ENCODE measurements at places on chromosomes 11 and 22.

DNA sequence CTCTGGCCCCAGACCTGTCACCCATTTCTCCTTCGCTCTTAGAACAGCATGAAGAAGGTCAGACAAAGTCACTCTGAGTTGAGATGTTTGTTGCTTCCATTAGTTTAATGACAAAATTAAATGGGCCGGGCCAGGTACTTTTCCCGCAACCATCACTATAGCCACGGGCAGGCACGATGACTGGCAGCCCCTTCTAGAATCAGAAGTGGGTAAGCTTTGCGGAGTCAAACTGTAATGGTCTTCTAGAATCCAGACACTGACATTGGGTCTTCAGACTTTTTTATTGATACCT is 2.3 kb upstream of the ACR start:
- no peak for DNase-seq

GRCh38 chr22:16847271-16847670 is 22.1 kb upstream of the XKR3 start:
- no peak for DNase-seq

GRCh38 chr11:79117488-79117887 is 323.3 kb downstream of the TENM4 start:
- DNase-seq, result no peak

DNA sequence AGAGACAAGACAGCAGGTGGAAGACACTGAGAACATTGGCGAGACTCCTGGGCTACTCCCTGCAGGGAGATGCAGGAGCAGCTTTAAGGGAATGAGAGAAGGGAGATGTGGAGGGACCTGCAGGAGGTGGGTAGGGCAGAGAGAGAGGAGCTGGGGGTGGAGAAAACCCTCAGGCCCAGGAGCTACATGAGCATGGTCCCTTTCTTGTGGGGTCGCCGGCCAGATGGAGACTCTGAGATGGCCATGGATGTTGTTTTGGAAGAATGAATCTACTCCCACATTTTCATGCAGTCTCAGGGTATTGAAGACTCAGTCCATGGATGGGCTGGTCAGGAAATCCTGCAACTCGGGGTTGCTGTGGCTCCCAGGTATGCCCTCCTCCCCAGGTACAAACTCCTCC is 1381.9 kb downstream of the TBC1D22A start:
- DNase-seq, result no peak

- no peak for DNase-seq
Measured at GRCh38 chr11:102464859-102465500, 12.4 kb upstream of the TMEM123 start.

DNA sequence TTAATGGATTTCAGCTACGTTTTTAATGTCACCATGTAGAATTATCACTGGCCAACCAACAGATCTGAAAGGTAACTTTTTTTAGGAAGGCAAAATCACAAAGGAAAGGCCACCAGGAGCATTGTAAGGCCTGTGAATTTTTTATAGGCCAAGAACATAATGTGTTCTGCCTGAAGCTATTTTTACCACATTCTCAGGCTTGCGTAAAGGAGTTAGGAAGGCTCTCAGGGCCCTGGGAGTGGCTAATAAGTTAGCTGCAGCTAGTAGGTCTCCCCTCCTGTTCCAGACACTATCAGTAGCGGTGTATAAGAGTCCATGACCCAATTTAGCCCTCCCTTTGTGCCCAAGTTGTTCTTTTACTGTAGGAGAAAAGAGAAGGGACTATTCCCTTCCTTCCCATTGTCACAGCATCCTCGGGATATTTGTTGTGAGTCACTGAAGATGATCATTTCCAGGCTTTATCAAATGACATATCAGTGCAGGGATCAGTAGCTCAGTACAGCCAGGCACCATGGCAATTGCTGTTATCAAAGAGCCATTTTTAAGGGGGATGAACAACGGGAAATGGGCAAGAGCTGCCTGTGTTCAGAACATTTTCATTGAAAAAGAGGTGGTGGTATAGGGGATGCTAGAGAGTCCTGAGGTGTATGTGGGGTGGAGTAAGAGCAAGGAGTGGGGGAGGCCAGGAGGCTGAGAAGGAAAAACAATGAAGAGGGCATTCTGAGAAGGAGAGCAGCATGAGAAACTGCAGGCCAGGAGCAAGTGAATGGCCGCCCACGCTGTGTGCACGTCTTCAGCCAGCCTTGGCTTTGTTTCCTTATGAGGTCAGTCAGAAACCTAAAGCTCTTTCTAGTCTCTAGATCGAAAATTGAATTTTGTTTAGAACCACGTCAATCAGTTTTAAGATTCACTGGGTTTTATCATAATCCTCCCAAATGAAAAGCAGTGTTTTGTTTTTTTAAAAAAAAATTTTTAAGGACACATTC is 940.3 kb downstream of the NTM start:
- no peak for DNase-seq

DNA sequence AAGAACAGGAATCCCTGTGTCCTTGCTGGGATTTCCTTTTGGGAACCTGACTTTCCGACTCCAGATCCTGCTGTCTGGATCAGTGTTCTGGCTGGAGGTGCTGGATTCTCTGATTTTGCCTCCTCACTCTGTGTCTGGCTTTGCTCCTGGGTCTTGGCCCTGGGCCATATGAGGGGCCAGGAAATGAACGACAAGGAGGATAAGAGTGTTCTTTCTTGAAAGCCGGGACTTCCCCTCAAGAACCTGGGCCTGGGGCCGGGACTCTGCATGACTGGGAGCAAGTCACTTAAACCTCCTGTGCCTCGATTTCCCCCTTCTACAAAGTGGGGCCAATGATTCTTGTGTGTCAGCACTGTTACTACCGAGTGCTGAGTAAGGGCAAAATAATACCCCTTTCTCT is 2.9 kb upstream of the MYO7A start:
- no peak for DNase-seq

- DNase-seq, result no peak
Measured at GRCh38 chr11:57758174-57758573, 3.4 kb upstream of the CTNND1 start.

GRCh38 chr11:120228794-120229384 is 11.1 kb upstream of the POU2F3 start:
- no peak for DNase-seq

- DNase-seq, result no peak
Measured at GRCh38 chr22:38954414-38955043, 2.9 kb upstream of the APOBEC3A start.

DNA sequence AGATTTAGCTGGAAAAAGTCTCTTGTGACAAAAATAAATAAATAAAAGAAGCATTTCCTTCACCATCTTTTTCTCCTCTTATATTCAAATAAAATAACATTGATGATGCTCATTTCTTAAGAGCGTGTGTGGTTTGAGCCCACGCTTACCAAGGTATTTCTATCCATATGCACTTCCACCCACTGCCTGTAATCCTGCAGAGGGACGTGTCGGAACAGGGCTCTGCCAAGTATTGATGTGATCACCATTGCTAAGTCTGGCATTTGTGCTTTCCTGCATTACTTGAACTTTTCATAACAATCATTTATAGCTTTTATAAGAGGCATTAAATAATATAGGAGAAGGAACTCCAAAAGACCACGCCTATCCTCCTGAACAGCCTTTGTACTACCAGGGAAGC is 107.6 kb downstream of the SHANK2 start:
- DNase-seq, result no peak

GRCh38 chr11:5071799-5072198 is 2.4 kb downstream of the OR52E1 start:
- no peak for DNase-seq

DNA sequence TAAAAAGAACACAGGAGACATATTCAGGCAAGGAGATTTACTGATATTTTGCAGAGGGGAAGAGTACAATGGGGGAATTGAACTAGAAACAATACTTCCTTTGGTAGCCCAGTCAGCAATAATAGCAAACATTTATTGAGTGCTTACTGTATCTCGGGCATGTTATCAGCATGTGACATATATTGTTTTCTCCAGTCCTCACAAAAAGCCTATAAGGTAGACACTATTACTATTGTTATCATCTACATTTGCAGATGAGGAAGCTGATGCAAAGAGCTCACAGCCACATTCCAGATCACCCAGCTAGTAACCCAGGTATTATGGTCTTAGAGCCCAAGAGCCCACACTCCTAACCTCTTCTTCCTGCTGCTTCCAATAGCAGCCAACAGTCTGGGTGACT is 27.9 kb downstream of the NAV2 start:
- DNase-seq, result no peak

- DNase-seq, result no peak
Measured at GRCh38 chr11:24134879-24135589, 361.8 kb upstream of the LUZP2 start.

DNA sequence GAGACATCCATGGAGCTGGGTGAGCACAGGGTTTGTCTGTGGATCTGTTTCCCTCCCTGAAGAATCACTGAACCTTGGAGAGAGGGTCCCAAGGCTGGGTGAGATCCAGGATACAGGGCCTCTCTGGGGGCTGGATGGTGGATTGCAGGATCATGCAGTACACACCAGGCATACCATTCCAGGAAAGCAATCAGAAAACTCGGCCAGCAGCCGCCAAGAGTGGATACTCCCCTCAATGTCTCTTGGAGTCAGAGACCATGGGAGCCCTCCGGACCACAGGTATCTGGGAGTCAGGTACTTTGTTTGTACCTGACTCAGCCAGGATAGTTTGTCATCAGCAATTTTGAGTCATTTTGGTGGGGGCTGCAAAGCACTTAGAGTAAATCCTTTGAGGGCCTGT is 14.6 kb upstream of the SYT13 start:
- DNase-seq, result no peak

DNA sequence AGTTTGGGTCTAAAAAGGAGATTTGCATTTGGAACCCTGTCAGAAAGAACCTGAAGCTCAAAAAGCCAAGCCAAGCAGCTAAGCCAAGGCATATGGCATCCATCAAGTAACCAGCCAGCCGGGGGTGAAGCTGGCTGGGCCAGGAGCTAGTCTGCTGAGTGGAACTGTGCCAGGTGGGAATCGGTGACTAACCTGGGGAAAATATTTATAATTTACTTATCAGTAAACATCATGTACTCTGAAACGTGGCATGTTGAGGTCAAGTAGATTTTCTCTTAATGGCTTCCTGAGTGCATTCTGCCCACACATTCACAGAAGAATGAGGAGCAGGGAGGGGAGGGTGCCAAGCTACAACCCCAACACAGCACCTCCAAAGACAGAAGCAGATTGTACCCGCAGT is 70.5 kb upstream of the SESN3 start:
- DNase-seq, result no peak

- DNase-seq, result no peak
Measured at GRCh38 chr11:126083829-126084607, 21.4 kb upstream of the CDON start.

DNA sequence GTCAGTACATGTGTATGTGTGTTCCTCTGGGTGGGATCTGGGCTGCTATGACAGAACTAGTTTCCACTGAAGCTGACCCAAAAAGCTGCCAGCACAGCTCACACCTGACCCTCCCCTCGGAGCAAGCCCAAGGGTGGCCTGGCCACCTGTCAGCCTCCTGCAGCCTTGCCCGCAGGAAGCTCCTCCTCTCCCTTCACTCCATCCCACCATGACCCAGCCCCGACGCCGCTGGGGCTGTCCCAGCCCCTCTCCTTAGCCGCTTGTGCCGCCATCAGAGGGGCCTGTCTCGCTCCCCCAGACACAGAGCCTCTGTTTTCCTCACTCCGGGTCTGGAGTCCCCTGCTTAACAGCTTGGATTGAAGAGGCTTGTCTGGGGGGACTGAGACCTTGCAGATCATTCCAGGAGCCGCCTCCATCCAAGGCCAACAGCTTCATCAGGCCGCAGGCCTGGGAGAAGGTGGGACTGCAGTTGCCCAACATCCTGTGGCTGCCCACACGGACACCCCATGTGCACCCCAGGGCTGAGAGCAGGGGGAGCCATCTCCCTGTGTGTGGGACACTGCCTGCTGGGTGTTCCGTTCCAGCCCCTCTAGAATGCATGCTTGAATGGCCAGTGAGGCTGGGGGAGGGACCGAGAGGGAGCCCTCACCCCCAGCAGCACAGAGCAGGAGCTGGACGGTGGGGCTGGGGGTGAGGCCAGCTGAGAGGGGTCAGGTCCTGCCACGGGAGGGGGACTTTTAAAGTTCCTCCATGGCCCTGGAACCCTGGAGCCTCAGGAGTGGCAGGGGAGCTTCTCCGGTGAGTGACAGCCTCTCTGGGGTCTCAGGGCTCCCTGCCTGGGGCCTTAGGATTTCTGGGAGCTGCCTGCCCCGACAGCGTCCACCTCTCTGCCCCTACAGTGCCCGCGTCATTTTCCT is 696 bp downstream of the MRGPRF start:
- DNase-seq, result no peak

DNA sequence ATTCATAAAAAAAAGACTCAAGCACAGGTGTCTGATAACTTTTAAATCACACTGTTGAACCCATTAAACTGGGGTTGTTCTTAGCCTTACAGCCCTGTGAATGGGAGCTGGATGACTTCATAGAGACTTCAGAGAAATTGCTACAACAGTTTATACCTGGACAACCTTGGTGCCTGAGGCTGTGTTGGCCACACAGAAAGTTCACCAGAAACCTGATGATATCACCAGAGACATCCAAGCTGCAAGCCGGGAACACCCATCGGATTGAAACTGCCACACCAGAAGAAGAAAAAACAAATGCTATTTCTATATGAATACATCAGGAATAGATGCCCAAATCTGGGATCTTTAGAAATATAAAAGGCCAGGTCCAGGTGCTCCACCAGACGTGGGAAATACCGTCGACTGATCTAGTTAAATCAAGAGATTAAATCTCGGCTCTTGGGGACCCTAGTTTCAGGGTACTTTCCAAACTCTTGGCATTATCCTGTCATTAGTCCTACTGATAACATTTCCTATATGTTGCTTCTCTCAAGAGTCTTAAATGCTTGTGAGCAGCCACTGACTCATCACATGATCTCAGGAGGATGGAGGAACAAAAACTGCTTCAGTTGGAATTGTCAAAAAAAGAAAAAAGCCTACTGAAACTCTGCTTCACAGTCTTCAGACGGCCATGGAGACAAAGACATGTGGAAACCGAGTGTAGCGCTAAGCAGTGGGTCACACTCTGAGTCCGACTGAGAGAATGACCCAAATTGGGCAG is 28.6 kb upstream of the APOL5 start:
- no peak for DNase-seq

DNA sequence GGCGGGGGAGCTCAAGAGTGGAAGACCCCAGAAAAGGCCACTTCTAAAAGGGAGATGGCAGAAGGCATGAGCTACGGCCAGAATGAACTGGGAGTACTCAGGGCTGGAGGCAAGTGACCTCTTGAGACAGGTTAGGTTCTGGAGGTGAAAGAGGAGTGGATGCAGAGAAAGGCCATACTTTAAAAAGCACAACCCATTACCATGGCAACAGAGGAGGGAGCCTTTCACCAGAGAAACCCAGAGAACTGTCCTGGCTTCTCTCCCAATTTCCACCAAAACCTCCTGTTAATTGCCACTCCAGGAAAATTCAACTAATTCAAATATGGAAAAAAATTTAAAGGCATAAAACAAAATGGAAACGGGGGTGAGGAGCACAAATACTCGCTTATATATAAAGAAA is 15.8 kb downstream of the A4GALT start:
- DNase-seq, result no peak

- no peak for DNase-seq
Measured at GRCh38 chr11:115927823-115928329, 423.7 kb upstream of the CADM1 start.

GRCh38 chr11:93192163-93192562 is 5.6 kb downstream of the SLC36A4 start:
- no peak for DNase-seq

GRCh38 chr11:18395735-18396504 is 1.6 kb downstream of the LDHA start:
- DNase-seq, result peak; percentile 84

Data from T-helper 9 cell (primary cell).